ENCODE measurements at places on chromosomes 4 and X. TPM values are rescaled to one million over a fixed set of nuclear protein-coding genes. Genes with fewer than 3 reads are reported as not detected.

Gene KDR
- total RNA-seq = 200 TPM

Gene BLOC1S4
- 10.2 TPM for total RNA-seq

DNA sequence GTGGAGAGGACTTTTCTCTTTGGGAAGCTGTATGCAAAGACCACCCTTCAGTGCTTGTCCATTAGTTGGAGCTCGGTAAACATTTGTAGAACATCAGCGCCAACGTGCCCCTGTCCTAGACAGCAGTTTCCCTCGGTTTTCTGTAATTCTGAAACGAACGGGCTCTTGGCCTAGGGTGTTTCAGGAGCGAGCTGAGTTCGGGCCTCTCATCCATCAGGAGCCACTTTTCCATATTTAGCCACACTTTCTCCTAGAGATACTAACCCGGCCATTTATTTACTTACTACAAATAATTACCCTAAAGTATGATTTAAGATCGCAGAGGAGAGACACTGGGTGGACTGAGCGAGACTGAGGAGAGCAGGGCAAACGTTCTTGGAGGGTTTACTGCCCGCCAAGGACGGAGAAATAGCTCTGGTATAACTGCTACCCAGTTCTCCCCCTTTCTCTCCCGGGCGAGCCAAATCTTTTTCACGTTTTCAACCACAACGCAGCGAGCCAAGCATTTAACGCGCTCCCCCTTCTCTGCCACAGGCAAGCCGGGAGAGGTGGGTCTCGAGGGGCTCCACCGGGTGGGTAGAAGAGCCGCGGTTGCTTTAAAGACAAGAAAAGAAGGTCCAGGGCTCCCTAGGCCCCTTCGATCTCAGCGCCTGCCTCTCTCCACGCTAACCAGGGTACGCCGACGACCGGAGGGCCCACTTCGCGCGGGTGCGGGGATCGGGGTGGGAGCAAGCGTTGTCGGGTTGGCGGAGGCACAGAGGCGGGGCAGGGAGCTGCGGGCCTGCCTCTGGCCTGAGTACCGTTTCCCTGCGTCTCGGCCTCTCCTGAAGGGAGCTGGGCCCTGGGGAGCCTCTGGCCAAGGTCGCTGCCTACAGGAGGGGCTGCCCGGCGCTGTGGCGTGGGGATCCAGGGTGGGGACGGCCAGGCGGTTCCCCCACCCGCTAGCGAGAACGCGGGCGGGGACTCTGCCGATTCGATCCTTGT, 10.8 kb upstream of the PITX2 start:
- DNase-seq = no peak

- no peak for DNase-seq
Observed at GRCh38 chr4:123478859-123479345, 82.3 kb downstream of the SPRY1 start.

- DNase-seq = no peak
Observed at GRCh38 chr4:15003891-15004738, 1.8 kb downstream of the CPEB2 start.

Measured in pulmonary artery endothelial cell (primary cell).